GM12864 (cell line): ENCODE measurements at places on chromosomes 3 and 15.

DNA sequence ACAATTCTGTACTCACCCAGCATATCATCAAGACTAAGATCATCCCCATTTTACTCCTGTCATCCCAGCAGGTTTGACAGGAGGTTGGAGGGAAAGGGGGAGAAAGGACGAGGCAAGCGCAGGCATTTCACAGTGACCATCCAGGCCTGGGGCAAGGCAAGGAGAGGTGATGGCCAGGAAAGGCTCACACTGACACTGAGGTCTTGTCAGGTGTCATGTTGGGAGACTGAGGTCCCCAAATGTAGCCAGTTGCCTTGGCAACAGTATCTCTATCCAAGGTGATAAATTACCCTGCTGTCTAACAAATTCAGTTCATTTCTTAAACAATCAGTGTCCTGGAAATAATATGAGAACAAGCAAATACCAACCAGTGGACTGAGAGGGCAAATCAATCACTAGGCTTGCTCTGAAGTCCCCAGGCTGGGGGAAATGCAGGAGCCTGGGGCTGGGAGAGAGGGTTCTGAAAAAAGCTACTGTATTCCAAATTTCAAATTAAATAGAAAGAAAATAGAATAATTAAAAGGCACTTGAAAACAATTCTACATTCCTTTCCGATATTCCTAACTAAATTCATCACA is 172.8 kb downstream of the OSBPL10 start:
- DNase-seq, result no peak

- no peak for DNase-seq
Observed at GRCh38 chr3:158830391-158830790, 28.5 kb downstream of the MFSD1 start.

DNA sequence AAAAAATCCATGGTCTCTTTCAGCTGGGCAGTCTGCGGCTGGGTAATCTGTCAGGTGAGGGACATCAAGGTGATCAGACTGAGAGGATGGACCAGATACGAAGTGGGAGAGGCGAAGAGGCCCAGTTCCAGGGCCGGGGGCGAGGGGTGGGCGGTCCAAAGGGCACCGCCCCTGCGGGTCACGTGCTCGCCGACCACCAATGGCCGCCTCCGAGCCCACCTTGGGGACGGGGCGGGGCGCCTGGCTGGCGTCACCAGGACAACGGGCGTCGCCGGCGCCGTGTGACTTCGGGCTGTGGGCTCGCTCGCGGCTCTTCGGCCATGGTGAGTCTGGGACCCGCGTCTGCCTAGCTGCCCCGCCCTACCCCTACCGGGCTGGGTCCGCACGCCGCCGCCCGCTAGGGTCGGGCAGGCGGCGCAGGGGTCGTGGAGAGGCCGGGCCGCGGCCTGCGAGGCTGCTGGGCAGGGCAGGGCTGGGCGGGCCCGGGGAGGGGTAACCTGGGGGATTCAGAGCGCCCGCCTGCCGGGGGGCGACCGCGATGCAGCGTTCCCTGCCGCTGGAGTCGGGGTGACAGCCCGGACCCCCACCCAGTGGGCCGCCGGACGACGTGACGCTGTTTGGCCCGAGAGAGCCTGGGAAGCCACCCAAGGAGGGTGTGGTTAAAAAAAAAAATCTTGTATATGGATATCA is at the start of gene FBXL2:
Gene FBXL2 (plus strand): TSS at position 250 of the 690 bp plus-strand sequence. CDS start 71 bp downstream, at position 321.
- DNase-seq, result no peak

DNA sequence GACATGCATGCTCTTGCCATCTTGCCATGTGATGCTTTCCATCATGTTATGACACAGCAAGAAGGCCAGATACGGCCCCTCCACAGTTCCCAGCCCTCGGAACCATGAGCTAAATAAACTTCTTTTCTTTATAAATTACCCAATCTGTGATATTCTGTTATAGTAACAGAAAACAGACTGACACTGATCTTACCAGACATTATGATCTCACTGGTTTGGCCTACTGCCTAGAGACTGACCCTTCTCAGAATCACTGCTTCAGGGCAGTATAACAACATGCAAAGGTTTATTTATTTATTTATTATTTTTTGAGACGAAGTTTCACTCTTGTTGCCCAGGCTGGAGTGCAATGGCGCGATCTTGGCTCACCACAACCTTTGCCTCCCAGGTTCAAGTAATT is 14.0 kb downstream of the ZNF619 start:
- no peak for DNase-seq

DNA sequence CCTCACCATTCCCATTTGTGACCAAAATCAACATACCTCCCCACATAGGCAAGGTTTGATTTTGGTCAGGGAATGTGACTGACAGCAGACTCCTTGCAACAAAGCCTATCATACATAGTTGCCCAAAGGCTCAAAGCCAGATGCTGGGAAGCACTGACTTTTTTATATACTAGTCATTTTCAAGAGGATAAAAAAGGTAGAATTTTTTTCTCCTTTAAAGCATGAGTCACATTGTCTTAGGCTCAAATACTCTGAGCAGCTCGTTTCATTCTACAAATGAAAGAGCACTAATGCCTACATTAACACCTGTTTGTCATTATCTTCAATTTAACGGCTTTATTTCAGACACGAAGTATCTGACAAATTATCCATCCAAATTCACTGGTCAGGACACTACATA is 36.2 kb downstream of the ICE2 start:
- no peak for DNase-seq

DNA sequence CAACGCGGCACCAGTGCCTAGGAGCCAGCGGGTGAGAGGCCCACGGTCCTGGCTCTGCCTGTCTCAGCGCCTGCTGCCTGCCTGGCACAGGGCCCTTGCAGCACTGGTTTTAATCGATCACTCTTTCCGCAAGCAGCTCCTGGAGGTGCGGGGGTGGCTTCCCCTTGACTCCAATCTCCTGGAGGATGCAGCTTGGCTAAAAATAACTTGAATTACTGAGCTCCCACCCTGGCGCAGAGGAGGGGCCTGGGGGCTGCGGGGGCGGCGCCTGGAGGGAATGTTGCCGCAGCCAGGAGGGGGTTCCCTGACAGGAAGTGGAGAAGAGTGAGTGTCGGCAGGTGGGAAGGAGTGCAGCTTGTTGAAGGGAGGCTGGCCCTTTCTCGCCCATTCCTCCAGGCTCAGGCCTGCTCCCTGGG is 9.9 kb upstream of the RPL29 start:
- DNase-seq, result no peak
